ENCODE measurements at places on chromosomes 7 and 10.

DNA sequence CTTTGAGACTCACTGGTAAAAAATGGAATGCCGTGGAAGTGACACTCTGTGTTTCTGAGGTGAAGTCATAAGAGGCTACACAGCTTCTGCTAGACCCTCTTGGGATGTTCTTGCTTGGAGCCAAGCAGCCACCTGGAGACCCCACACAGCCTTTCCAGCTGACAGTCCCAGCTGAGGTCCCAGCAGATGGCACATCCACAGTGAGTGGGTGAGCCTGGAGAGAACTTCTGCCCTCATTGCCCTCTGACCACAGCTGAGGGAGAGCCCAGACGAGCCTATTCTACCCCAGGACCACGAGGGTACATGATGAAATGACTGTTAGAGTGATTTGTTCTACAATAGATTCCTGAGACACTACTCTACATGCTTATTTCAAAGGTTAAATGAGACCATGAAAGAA, 44.3 kb downstream of the CXCL12 start:
- DNase-seq: no peak

DNA sequence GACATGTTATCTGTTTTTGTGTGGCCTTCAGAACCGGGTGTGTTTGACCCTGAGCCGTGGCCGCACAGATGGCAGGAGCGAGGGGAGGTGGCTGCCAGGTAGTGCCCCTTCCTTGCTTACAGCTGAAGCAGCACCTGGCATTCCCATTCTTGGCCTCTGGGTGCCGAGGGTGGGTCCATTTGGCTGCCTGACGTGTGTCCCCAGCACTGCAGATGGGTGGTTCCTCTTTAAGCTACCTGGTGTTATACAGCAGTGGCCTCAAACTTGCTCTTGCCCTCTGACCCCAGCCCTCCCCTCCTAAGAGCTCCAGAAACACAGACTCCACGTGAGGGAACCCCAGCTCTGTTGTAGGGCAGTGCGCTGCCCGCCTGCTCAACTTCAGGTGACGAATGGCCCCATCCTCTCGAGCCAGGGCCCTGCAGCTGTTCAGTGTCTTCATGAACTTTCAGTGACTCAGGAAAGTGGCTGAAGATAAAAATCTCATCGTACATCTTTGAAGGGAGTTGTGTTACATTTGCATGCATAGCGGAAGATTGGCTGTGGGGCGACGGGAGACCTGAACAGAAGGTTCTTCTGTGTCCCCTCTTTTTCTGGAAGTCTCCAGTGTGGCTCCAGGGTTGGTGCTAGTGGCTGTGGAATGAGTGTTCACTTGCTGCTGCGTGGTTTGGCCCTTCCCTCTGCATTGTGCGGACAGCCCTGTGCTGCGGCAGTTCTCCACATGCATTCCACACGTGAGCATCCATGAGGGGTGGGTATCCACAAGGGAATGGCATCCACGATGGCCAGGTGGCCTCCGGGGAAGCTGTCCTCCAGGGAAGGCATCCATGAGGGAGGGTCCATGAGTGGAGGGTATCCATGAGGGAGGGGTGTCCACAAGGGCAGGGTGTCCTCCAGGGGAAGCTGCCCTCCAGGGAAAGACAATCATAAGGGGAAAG, 91.6 kb downstream of the INPP5A start:
- DNase-seq: no peak

GRCh38 chr10:34584164-34584563, 230.9 kb downstream of the PARD3 start:
- no peak for DNase-seq

DNA sequence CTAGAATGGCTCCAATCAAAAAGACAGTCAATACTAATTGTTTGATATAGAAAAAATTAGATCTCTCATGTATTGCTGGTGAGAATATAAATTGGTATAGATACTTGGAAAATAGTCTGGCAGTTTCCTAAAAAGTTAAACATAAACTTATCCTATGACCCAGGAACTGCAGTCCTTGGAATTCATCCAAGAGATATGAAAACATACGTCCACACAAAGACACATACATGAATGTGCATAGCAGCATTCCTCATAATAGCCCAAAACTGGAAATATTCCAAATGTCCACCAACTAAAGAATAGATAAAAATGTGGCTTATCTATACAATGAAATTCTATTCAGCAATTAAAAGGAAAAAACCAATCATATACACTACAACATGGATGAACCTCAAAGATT, 128.4 kb downstream of the ZFAND4 start:
- no peak for DNase-seq

DNA sequence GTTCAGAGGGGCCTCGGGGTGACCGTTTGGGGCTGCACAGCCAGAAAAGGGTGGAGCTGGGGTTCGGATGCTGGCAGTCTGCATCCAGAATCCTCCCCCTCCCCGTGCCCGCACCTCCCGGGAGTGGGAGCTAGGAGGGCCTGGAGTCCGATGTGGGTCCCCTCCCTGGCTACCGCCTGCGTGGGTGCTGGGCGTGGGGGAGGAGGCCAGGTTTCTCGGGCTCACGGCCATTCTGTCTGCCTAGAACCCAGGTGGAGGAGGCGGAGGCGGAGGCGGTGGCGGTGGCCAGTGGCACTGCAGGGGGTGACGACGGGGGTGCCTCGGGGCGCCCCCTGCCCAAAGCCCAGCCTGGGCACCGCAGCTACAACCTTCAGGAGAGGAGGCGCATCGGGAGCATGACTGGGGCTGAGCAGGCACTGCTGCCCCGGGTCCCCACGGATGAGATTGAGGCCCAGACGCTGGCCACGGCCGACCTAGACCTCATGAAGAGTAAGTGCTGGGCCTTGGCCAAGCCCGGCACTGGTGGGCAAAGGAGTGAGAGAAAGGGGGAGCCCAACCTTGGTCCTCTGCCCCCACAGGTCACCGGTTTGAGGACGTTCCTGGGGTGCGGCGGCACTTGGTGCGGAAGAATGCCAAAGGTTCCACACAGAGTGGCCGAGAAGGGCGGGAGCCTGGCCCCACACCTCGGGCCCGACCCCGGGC, 7.0 kb downstream of the SLC4A2 start:
- no peak for DNase-seq
